NCI-H1105 treated with DMSO at 0.1 percent for 48 hours (cell line): ENCODE measurements at places on chromosomes 5 and 9.

GRCh38 chr5:59828623-59829022 is 64.9 kb downstream of the PDE4D start:
- no peak for DNase-seq

DNA sequence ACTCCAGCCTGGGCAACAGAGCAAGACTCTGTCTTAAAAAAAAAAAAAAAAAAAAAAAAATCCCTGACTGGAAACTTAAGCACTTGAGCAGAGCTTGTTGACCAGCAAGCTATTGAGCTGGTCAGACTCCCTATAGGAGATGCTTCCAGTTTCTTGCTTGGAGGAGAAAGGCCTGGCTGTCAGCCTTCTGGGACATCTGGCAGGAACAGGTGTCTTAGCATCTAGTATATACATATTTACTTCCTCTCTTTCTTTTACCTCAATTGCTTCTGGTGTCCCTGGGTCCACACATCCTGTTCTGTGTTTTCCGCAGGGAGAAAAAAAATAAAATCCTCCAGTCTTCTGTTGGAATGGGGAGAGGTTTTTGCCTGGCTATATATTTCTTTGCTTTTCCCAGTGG is 60.1 kb downstream of the PRKACG start:
- DNase-seq = no peak

- no peak for DNase-seq
Measured at GRCh38 chr9:116153765-116154333, at the start of gene PAPPA. PAPPA (plus strand) TSS chr9:116153791; CDS start chr9:116154173, 382 bp downstream.

DNA sequence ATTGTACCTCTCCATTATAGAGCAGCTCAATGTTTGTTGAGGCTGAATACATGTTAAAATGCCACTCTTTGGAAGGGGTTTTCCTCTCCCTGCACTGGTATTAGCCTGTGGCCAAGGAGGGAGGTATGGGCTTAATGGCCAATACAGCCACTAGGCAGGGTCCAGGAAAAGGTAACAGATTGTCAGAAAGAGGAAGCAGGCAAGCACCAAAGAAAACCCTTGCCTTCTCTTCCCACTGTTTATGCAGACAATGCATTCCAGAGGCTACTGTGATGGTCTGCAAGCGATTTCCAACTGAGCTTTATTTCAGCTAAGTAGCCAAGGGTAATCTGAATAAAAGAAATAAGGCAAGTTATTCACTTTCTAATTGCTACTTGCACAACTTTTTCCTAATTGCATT is 95.3 kb upstream of the SLC27A6 start:
- no peak for DNase-seq
